HAP-1 (cell line): ENCODE measurements at places on chromosomes 6 and 20.
A peak's percentile ranks its signal among the peaks of the same experiment; 100 is the strongest.

GRCh38 chr6:12173661-12174060, 116.5 kb upstream of the EDN1 start:
- DNase-seq: no peak

DNA sequence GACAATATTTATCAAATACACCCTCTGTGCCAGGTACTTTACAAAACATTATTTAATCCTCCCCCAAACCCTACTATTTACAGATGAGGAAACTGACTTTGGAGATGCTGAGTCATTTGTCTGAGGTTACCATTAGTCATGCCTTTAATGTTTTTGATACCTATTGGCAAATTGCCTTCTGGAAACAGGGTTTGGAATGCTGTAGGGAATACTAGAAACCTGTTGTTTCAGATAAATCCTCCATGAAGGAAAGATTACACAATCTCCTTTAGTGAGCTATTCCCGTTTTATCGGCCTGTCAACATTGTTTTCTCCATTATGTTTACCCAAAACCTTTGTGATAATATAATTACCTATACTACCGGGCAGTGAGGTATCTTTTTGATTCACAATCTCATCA, 93.6 kb upstream of the ADGRF1 start:
- no peak for DNase-seq

- DNase-seq: no peak
Measured at GRCh38 chr20:10370091-10370887, 63.7 kb downstream of the MKKS start.

DNA sequence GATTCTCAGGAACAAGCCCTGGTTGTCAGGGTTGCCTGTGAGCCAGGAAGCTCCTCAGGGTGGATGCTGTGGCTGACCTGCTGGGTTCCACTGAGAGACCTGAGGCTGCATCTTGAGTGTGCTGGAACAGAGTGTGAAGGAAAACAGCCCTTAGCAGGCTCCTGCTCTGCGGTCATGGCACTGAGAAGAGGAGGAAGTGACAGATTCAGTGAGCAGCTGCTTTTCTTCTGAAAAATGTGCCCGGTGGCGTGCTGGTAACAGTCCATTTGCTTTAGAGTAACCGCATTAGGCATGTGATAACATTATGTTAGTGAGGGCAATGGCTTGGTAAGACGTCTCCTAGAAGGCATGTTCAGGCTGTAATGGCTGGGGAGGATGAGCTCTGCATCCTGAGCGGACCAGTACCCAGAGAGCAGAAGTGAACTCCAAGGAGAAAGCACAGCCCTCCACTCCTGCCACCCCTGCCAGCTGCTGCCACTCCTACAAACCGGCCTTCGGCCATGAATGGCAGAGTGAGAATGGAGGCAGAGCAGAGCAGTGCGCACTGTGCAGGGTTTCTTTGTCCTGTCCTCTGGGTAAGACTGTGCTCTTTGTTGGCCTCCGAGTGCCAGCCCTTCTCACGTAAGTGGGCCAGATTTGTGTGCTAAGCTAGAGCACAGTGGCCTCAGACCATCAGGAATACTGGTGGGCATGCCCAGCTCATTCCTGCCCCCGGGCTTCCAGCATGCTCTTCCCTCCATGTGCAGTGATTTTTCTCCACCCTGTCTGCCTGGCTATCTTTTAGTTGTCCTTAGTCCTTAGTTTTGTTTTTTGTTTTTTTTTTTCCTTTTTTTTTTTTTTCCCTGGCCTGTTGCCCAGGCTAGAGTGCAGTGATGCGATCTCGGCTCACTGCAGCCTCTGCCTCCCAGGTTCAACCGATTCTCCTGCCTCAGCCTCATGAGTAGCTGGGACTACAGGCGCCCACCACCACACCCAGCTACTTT, 98.1 kb upstream of the VSTM2L start:
- no peak for DNase-seq

GRCh38 chr6:125550892-125551291, 198.5 kb upstream of the HEY2 start:
- DNase-seq: no peak

- no peak for DNase-seq
Measured at GRCh38 chr6:9581155-9581554, 833.7 kb downstream of the TFAP2A start.

GRCh38 chr20:33674294-33675135, at the start of gene NECAB3:
NECAB3 (minus strand) TSS chr20:33674428; CDS start chr20:33674352, 76 bp downstream.
- peak; percentile 72 for DNase-seq

DNA sequence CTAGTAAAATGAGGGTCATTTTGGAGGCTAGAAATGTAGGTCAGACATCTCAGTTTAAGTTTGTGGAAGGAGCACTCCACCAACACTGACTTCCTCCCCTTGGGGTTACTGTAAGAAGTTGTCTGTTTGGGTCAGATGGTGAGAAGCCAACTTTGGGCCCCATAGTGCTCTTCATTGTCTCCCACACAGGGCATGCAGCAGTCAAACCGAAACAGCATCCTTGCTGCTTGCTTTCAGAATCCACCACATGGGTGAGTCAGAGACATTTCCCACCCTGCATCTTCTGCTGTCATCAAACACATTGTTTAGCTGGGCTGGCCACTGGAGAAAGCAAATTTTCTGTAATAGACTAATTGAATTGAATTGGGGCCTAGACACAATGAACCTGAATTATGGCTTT, 16.8 kb downstream of the IL17F start:
- no peak for DNase-seq

DNA sequence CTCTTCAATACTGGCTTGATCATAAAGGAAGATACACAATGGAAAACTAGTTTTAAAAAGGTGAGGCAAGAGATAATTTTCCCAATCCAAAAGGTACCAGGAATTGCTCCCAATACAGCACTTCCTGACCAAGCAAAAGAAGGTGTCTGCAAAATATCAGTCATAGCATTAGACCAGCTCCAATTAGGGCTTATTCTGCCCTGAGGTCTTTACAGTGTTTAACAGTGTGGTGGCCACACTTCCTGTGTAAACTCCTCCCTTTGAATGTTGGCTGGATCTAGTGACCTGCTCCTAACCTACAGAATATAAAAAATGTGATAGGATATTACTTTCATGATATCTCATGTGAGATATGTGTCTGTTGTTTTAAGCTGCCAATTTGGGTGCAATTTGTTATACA, 57.1 kb upstream of the BTN3A2 start:
- DNase-seq: no peak

DNA sequence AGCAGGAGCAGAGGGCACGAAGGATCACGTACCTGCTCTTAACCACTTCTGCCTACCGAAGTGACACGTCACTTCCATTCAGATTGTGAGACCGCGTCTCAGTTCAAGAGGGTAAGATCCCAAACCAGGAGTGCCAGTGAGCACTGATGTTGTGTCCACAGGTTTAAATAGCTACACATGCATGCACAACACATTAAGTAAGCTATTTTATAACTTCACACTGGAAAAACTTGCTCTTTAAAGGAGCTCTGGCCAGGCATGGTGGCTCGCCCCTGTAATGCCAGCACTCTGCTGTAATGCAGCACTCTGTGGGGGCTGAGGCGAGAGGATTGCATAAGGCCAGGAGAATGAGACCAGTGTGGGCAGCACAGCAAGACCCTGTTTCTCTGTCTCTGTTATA, 21.1 kb downstream of the ABHD12 start:
- DNase-seq: no peak
